ENCODE measurements at places on chromosomes 11 and 22.

GRCh38 chr11:119049081-119049480, 7.9 kb downstream of the HYOU1 start:
- no peak for DNase-seq

GRCh38 chr11:38577769-38578168, 1979.7 kb upstream of the RAG2 start:
- DNase-seq = no peak

DNA sequence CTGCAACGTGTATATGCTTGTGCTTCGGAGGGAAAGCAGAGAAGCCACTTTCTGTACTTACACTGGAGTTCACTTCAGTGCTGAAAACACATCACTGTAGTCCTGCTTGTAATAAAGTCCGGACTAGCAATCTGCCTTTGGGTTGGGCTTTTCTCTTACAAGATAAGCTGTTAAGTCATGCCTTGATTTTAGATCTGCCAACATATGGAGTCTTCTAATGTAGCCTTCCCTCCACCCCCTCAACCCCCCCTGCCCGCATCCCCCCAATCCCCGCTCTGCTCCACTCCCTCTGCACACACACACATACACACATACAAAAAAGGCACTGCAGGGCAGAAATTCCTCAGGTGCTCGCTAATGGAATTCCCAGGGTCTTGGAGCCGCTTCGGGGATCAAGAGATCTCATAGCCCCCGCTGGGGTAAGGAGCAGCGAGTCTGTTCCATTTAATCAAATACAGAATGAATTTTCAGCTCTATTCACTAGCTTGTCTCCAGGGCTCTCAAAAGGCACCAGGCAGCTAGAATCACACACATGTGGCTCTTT, 3.4 kb downstream of the CDON start:
- no peak for DNase-seq

- DNase-seq = no peak
These were observed 238.4 kb upstream of the DDI1 start for GRCh38 chr11:103798026-103798425.

DNA sequence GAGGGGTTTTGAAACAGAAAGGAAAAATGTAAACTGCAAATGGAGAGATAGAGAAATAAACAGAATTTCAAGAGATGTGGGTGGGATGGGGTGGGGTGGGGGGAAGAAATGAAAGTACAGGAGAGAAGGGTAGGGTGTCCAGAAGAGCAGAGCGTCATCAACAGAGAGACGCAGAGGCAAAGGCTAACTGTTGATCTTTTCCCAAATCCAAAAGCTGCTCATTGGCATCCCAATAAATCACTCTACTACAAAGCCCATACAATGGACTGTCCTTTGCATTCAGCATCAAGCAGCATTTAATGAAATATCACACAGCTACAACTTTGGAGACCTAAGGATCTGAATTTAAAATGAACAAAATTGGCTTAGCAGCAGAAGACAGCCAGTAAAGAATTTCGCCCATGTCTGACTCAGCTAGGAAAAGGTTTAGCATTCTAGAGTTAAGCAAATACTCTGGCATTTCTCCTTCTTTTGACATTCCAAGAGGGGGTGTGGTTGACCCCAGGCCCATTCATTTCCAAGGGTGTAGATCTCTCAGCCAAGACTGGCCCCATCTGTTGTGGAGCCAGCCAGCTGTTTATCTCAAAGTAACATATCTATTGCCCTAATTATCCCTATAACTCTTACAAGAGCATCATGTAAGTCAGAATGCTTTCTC, 1.5 kb downstream of the RAB30 start:
- DNase-seq = no peak

DNA sequence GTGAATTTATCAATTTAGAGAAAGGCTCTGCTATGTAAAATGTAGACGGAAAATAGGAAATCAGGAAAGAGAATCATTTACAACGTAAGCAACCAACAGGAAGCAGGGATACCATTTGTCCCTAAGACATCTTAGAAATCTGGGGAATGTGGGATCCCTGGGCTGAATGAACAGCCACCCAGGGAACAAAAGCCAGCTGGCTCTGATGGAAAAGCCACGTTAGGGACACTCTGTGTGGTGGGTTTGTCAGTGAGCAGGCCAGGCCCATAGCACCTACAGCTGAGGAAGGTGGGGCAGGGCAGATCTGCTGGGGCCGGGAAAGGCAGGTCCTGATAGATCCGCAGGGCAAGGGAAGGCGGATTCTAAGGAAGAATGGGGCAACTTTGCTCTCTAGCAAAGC, 87.1 kb upstream of the CSNK2A3 start:
- no peak for DNase-seq

DNA sequence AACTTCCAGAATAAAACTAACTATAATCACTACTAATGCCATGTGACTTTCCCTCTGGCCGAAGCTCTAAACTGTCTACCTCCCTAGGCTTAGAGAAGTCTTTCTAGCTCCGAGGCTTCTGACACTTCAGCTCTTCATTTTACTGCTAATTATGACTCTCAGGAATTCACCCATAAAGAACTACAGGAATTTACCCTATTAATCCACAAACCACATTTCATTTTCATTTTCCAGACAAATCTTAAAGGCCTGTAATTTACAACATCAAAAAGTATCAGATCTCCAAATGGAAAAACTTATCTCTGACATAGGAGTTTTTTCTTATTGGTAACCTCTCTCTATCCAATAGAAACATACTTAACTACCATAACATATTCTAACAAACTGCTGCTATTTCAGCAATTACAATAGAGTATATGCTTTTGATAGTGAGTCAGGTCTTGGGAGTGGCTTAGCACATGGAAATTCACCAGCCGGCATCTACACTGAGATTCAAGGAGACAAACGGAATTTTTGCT, 33.4 kb downstream of the MRTFA start:
- no peak for DNase-seq

DNA sequence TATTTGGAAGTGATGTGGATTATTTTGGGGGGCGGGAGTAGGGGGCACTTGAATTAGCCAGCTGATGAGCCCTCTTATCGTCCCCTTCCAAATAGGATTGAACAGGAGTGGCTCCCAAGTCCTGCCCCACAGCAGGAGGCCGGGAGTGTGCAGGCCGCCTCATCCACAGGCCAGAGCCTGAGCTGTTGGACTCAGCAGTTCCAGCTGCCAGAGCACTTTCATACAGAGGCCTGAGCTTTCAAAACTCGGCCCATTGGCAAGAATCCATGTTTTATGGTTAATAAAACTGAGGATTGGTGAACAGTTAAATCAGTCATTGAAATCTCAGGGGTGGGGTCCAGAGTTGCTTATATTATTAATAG, 9.6 kb downstream of the FAM118A start:
- no peak for DNase-seq

- DNase-seq = no peak
These were observed 13.1 kb downstream of the HINFP start for GRCh38 chr11:119134389-119134978.

DNA sequence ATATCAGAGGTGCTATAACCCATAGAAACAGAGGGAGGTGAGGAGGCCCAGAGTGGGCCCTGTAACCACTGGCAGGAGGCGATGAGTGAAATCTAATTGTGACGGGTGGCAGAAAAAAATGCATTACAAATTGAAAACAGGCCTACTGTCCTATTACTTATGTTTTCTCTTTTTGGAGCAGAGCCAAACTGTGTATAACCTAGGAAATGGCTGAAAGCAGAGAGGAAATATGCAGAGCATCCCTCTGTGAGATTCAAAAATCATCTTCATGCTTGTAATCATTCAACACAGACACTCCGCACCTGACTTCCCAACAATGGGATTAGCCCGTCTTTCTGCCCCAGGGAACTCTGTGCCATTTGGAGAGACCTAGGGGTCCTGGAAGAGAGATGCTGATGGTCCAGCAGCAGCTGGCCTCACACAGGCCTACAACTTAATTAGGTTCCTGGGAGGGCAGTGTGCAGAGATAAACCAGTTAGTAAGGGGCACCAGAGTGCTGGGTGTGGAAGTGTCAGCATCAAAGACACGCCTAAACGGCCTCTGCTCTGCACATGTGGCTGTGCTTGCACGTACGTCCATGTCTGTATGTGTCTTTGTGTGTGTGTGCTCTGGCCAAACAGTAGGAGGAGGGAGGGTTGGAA, 41.8 kb downstream of the MAP6 start:
- DNase-seq = no peak

DNA sequence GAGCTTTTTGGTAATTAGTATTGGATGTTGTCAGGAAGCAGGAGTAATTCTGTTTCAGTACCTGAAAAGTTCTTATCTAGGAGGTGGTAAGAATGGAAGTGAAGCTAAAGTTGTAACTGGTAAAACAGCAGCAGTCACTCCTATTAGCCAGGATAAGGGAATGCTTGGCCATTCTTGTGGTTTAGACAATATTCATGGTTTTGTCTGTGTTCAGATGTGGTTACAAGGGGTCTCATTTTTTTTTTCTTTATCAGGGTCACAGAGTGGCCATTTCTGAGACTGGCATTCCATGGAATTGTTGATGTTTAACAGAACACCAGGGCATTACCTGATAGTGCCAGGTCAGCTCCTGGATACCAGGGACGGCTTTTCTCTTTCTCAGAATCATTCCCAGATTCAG, 23.8 kb downstream of the TAF1D start:
- DNase-seq = no peak

DNA sequence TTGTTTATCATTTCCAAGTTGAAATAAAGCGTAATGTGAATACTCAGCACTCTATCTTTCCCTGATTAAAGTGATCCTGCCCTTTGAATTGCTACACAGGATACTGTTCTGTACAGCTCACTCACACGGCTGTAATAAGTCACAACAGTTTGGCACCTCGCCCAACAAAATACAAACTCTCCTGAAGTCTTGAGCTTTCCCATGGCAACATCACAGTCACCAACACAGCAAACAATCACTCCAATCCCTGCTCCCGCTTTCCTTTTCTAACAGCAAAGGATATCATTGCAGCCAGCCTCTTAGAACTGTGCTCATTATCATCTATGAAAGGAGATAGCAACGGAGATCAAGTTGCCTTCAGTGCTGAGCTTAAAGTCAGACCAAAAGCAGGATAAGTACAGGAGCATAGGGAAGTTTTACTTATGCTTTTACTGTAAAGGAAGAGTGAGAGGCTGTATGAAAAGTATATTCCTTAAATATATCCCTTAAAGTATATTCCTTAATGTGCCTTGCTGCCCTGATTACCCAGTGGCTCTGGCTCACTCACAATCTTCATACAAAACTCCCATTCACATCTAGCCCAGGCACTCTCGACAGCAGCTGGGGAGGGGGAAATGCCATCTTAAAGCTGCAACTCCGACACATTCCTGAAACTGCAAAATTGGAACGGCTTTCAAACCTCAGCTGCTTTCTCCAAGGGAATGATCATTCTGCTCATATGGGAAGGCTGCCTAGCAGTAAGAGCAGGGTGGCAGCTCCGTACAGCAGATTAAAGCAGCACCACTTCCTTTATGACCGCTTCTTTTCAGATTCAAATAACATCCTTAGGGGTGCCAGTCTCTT, 35.8 kb downstream of the MAML2 start:
- DNase-seq = no peak

- DNase-seq = no peak
These were observed 67.5 kb downstream of the ARFGAP2 start for GRCh38 chr11:47109051-47109726.

DNA sequence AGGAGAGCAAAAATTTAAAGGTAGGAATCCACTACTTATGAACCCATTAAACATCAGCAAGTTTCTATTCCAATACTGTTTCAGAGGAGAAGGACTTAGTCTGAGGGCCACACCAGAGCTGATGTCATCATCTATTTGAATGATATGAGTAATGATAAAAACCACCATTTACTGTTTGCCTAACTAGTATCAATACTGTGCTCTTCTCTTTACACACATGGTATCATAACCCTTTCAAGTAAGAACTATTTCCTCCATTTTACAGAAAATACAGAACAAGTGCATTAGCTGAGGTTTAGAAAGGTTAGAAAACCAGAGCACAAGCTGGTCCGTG, 651.3 kb upstream of the KIRREL3 start:
- no peak for DNase-seq

- DNase-seq = peak; percentile 40
These were observed 20.5 kb downstream of the UBE2L3 start for GRCh38 chr22:21587803-21588611.

GRCh38 chr11:14549891-14550290, 29.7 kb upstream of the PSMA1 start:
- no peak for DNase-seq

DNA sequence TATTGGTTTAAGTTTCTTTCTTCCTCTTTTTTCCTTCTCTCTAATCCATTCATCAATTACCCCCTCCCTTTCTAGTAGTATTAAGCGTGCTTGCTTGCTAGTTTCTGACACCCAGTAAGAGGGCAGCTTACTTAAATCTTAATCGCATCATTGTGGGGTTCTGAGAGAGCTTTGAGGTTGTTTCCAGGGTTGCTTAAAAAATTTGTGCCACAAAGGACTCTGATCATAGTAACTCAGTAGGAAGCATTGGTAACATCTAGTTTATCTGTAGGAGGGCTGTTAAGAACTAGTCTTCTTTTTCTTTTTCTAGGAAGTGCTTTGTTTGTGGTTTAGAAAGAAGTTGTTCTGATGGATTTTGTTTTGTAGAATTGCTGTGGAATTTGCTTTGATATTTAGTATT, 45.3 kb downstream of the TMEM135 start:
- DNase-seq = no peak

GRCh38 chr11:104146943-104147342, 17.0 kb downstream of the PDGFD start:
- no peak for DNase-seq

GRCh38 chr11:69903211-69903610, 84.0 kb upstream of the FGF3 start:
- no peak for DNase-seq

DNA sequence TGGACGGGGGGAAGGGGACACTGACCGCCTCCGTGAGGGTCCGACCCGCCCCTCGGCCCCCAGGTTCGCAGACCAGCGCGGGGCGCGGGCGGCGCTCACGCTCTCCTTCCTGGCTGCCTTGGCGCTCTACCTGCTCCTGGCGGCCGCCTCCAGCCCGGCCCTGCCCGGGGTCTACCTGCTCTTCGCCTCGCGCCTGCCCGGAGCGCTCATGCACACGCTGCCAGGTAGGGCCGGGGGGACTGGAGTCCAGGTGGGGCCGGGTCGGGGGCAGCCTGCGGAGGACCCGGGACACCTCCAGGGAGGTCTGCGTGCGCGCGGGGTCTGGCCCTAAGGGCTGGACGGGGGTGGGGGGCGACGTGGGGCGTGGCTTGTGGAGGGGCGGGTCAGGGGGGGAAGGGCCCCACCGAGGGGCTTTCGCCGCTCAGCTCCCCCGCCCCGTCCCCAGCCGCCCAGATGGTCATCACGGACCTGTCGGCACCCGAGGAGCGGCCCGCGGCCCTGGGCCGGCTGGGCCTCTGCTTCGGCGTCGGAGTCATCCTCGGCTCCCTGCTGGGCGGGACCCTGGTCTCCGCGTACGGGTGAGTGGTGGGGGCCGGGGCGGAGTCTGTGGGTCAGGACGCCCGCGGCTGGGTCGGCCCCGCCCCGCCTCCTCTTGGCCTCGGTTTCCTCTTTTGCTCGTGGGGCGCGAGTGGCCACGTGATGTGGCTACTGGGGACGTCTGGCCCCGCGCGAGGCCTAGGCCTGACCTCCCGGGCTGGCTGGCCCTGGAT, 19.9 kb downstream of the PHLDA2 start:
- no peak for DNase-seq

DNA sequence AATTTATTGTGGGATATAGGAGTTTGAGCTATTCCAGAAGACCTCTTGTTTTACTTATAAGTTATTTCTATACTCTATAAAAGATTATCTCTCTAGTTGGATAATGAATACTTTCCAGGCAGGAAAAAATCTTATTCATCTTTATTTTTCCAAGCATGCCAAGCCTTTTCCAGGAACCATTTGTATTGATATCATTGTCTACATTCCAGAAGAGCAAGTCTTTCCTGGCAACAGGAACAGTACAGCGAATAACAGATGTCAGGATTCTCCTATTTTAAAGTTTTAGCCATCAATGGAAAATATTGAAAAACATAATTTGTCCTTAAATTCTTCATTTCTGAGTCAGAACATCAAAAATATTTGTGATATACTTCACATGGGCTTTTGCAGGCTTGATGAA, 5.2 kb upstream of the NXPE1 start:
- no peak for DNase-seq

Data from GM06990 (cell line).